ENCODE measurements at places on chromosomes 3 and 15.
A peak's percentile ranks its signal among the peaks of the same experiment; 100 is the strongest.

GRCh38 chr15:83243634-83244033, 36.0 kb upstream of the HDGFL3 start:
- DNase-seq: no peak

DNA sequence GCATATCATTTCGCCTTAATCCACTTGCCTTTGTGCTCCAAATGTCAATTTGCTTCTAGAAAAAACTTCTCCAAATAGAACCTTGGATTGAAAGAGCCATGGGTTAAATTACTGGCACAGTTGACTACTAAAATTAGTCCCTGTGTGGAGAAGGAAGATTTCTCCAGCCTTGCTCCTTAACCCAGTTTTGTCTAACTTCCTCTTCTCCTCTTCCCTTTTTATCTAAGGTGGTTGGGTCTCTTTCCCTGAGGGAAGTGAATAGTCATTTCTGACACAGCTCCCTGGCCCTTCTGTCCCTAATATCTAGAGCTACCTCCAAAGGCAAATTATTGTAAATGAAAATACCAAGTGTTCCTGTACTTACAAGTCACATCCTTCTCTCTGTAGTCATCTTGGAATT, 527.9 kb upstream of the TBL1XR1 start:
- DNase-seq: no peak

DNA sequence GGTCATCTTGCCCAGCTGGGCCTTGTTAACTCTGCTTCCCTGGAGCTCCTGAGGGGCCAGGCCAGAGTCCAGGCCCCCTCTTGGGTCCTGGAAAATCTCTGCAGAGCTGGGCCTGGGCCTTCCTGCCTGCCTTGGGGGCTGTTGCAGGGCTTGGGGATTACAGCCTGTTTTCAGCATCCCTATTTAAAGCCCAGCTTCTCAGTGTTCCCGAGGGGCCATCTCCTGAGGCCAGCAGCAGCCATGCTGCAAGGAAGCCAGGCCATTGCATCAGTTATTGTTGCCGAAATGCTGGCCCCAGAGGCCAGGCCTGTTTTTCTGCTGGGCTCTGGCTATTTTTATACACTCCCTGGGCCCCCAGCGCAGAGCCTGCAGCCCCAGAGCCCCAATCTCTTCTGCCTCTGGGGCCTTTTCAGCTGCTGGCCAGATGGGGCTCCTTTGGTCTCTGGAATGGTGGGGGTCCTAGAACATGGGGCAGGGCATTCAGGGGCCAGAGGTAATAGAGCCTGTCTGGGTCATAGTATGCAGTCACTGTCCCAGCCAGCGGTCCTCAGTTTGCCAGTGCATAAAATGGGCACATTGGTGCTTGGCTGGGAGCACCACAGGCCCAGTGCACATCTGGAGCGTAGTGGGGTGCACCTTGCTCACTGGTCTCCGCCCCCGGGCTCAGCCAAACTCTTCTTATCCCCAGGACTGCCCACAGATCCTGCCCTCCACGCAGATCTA, 28.5 kb downstream of the PLXNA1 start:
- DNase-seq: no peak

DNA sequence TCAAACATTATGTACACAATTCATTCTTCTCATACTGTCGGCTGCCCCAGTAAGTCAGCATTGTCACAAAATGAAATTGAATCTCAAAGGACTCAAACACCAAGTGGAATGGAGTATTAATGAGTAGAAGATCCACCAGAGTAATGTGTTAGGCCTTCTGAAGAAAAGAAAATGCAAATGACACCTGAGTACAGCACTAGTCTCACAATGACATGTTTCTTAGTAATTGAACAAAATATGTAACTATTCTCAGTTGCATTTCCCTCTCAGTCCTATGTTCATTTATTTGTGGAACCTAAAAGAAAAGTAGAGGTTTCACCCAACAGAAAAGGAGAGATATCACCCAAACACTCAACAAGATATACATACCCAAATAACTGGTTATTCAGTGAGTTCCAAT, 283.9 kb upstream of the THBS1 start:
- no peak for DNase-seq

GRCh38 chr15:40088929-40089755, 19.5 kb downstream of the BMF start:
- no peak for DNase-seq

DNA sequence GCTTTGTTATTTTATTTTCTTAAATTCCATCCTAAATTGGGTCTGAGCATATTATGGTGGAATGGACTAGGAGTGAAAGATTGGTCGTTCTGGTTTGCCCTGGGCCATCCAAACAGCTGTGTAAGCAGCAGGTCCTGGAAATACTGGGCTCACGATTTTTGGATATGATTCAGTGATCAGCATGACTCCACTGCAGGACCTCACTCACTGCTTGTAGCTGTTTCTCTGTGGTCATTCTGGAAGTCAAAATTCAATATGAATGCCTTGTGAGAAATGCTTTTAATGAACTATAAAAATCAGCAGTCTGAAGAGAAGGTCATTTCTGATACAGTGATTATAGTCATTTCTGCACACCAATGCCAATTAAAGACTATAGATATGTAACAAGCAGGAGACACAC, 185.0 kb downstream of the RBMS3 start:
- no peak for DNase-seq

GRCh38 chr15:73387507-73388255, 18.9 kb upstream of the HCN4 start:
- DNase-seq: no peak

DNA sequence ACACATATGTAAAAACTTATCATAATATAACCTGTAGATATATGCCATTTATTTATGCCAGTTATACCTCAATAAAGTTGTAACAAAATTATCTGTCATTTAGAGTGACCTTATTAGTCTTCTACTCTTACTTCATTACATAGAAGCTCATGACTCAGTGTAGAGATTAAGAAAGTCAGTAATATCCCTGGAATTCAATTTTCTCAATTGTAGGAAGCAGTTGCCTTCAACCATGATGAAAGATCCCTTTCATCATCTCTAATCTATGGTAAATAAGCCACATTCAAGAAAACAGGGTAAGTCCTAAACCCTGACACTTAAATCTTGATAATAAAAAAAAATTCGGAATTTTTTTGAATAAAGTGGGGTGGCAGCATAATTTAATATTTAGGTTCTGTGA, 216.5 kb upstream of the PEX5L start:
- no peak for DNase-seq

- no peak for DNase-seq
Measured at GRCh38 chr3:149435996-149436885, 38.3 kb upstream of the TM4SF4 start.

- no peak for DNase-seq
Measured at GRCh38 chr15:26974120-26974780, 3.3 kb downstream of the GABRG3 start.

DNA sequence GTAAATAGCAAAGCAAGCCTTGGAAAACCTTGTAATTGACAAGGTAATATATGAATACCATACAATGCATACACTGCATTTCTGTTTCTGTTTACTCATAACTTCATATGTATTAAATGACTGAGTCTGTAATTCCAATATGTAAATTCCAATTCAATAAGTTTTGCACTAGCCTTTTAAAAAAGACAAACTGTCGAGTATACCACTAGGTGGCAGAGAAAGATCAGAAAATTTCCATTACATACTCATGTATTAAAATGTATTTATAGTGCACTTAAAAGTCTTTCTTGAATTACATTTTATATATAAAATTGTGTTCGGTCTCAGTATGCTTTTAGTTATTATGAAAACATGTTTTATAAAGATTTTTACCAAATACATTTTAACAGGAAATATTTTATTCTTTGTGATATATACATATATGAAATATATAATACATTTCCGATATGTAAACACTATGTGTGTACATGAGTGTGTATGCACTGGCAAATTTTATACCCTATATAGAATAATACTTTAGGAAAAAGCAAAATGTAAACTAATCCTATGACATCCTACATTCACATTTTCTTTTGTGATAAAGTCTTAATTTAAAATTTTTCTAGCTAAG, 216.8 kb downstream of the VGLL3 start:
- no peak for DNase-seq

DNA sequence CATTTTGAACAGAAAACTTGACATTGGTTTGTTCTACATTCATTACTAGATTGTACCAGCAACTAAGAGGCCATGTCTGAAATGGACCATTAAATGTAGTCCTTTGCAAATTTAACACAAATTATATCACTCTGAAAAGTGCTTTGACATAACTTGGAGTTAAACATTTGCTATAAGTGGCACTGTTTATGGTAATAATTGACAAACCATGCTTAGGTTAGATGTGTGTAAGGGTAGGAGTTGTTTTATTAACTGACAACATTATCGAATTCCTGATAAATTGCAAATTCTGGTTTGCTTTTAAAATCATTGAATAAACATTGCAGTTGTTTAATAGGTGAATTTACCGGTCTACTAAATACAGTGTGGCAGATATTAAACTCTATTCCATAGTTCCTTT, 6.1 kb upstream of the TMEM207 start:
- no peak for DNase-seq

- DNase-seq: no peak
Measured at GRCh38 chr15:27696530-27696929, 402.6 kb downstream of the OCA2 start.

GRCh38 chr3:60657972-60658371, 593.3 kb downstream of the FHIT start:
- no peak for DNase-seq

- no peak for DNase-seq
Measured at GRCh38 chr15:55552926-55553325, 35.2 kb downstream of the PYGO1 start.

GRCh38 chr3:179811321-179812095, 158.7 kb downstream of the USP13 start:
- DNase-seq: no peak

DNA sequence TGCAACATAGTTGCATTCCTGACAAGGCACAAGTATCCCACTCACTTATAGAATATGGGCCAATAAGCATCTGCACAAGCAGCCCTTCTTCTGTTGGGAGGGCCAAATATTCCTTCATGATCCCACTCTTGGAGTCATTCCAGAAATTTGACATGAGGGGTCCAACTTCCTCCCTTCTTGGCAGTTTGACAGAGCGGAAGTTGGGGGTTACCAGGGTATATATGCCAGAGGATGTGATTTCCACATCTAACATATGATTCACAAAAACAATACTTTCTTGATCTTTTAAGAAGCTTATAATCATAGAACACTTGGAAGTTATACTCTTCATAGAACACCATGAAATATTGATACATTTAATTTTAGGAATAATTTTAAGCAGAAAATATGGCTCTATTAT, 100.9 kb upstream of the CRBN start:
- no peak for DNase-seq

GRCh38 chr3:109021556-109021955, 67.9 kb upstream of the GUCA1C start:
- DNase-seq: no peak

- no peak for DNase-seq
Measured at GRCh38 chr15:100810831-100811230, 68.8 kb upstream of the ALDH1A3 start.

DNA sequence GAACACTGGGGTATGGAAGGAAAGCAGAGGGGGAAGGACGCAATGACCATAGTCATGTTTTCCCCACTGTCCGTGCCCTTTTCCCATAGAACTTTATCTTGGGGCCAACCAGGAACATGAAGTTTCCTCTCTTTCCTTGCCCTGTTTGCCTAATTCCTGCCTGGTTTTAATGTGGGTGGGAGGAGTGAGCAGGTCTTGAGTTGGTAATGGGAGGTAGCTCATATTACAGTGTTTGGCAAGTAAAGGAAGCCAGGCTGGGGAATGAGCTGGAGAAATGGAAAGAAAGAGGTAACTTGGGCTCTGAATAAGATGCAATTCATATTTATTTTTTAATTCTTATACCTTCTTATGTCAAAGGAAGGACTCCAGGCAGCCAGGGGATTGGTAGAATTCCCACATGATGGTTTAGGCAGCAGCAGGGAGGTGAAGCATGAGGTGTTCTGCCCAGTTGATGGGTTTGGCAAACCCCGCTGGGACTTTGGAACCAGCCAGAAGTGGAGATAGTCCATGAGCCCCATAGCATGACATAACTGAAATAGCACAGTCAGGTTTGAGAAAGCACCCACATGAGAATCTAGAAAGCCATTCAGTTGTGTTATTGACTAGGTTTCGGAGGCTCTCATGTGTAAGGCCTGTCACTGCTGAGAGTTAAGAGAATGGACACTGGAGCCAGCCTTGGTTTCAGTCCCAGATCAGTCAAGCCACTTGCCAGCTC, 60.0 kb downstream of the CCK start:
- DNase-seq: no peak

DNA sequence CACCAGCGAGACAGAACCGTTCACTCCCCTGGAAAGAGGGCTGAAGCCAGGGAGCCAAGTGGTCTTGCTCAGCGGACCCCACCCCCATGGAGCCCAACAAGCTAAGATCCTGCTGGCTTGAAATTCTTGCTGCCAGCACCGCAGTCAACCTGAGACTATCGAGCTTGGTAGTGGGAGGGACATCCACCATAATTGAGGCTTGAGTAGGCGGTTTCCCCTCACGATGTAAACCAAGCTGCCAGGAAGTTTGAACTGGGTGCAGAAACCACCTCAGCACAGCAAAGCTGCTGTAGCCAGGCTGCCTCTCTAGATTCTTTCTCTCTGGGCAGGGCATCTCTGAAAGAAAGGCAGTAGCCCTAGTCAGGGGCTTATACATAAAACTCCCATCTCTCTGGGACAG, 151.0 kb downstream of the MBNL1 start:
- peak; percentile 28 for DNase-seq

GRCh38 chr15:90851114-90851513, 17.3 kb upstream of the FURIN start:
- DNase-seq: no peak

- DNase-seq: peak; percentile 7
Measured at GRCh38 chr3:119352034-119352609, 57.9 kb downstream of the ARHGAP31 start.

DNA sequence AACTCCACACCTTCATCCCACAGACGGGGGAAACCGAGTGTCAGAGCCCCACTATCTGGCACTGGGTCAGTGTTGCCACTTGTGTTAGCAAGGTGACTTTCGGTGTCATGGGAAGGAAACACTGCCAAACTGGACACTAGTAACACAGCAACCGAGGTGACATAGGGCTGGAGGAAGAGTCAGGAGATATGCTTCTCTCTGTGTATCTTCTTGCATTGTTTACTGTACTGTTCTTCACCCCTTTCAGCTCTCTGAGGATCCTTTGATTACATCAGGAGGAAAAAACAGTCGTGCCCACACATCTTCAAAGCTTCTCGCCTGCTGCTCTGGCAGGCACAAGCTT, 109.4 kb upstream of the RAD18 start:
- no peak for DNase-seq

GRCh38 chr3:182697345-182697919, 95.9 kb upstream of the ATP11B start:
- no peak for DNase-seq

- no peak for DNase-seq
Measured at GRCh38 chr3:46921871-46922271, 44.4 kb downstream of the PTH1R start.

GRCh38 chr3:44323341-44323955, 15.1 kb upstream of the TCAIM start:
- peak; percentile 26 for DNase-seq

DNA sequence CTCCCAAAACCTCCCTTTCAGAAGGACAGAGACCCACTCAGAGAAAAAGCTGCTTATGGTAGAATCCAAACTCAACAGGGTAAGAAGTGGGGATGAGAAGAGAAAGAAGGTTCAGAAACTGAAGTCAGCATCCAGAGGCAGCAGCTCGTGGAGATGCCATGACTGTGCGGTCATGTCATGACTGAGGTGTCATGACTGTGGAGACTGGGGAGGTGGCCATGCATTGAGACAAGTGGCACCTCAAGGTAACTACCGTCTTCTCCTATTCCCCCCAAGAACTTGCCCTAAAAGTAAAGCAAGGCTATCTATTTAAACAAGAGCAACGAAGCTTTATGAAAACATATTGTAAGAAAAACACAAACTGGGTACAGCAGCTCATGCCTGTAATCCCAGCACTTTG, 15.1 kb downstream of the CHRNA3 start:
- no peak for DNase-seq

Measured in stimulated activated CD4-positive, alpha-beta T cell treated with anti-CD3 and anti-CD28 coated beads, Interleukin-12 subunit alpha, Interleukin-12 subunit beta, amount 100 ng/mL, for 48 hours (primary cell).